ENCODE measurements at places on chromosomes 16 and 17.

DNA sequence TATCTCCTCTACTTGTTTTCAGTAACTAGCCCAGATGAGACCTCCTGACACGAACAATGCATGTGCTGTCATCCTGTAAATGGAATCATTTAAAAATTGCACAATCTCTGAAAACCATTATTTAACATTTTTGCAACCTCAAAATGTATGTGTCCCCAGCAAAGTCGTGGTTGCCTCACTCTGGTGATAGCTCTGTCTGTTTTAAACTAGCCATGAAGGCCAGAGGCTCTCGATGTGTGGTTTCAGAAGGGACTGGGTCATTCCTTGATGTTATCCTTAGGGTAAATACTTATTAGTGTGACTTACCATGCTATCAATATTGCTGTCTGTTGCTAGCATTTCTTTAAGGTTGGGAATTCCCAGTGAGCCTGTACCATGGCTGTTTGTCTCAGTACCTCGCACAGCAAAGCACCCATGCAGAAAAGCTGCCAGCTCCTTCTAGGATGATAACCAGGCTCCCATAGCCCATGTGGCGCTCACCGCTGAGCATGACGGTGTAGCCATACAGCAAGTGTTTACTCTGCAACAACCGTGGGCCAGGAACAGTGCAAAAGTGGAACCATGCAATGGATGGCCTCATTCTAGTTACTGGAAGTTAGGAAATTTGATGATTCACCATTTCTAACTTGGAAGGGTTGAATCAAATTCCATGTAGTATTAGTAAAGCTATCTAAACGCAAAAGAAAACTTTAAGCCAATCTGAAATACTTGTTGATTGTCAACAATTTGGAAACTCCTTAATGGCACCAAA lies 2.9 kb upstream of the PGS1 start:
- DNase-seq, result peak; percentile 83

- no peak for DNase-seq
Observed at GRCh38 chr17:57895382-57896060, 45.7 kb upstream of the MRPS23 start.

DNA sequence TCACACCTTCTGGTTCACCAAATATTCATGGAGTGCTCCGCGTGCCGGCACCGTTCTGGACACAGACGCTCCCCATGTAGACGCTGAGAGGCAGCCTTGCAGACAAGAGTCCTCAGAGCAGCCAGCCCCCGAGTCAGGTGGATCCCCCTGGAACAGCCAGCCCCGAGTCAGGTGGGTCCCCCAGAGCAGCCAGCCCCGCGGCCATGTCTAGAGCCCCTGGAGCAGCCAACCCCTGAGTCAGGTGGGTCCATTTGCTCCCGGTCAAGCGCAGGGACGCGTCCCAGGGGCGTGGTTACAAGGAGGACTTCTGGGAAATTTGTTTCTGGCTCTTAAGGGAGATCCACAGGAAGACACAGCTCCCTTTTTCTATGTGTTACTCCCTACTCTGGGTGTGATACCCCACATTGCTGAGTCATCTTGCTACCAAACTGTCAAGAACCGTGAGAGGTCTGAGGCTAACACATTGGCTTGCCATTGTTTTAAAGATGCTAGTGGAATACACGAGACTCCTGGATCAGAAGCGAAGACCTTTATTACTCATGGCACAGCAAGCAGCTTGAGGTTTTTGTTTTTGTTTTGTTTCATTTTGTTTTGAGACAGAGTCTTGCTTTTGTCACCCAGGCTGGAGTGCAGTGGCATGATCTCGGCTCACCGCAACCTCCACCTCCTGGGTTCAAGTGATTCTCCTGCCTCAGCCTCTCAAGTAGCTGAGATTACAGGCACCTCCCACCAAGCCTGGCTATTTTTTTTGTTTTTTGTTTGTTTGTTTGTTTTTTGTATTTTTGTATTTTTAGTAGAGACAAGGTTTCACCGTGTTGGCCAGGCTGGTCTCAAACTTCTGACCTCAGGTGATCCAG lies 43.3 kb upstream of the CBFA2T3 start:
- no peak for DNase-seq

- DNase-seq, result peak; percentile 35
Observed at GRCh38 chr17:7393613-7394451, 493 bp downstream of the PLSCR3 start.

GRCh38 chr16:16150117-16150877 lies 73.0 kb downstream of the ABCC6 start:
- peak; percentile 32 for DNase-seq

- DNase-seq, result peak; percentile 41
Observed at GRCh38 chr17:58710948-58711552, 18.6 kb downstream of the RAD51C start.

DNA sequence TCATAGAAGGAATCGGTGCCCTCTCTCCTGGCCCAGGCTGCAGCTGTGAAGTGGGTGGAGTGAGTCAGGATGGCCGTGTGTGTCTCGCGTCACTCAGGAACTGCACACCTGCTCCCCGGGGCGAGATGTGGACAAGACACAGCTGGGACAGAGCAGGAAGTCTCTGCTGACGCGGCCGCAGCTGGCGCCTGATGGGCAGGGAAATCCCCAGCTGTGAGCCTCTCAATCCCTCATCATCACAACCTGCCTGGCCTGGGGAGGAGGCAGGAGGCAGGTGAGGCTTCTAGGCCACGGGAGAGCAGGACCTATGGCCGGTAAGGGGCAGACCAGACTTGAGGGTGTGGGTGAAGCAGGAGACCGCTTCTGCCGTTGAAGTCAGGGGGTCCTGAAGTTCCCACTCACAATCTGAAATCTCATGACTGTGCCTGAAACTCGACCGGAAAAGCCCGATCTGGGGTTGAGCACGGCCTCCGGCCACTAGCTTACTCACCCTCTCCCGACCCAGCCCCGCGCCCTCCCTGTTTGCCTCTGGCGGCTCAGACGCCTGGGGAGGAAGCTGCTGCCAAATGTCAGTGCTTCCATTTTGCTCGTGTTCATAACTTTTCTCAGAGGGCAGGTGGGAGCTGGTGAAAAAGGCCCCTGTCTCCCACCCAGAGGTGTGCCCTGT lies 1.1 kb upstream of the TRPV3 start:
- DNase-seq, result no peak

GRCh38 chr17:54727624-54728023 lies 173.0 kb upstream of the TOM1L1 start:
- no peak for DNase-seq

DNA sequence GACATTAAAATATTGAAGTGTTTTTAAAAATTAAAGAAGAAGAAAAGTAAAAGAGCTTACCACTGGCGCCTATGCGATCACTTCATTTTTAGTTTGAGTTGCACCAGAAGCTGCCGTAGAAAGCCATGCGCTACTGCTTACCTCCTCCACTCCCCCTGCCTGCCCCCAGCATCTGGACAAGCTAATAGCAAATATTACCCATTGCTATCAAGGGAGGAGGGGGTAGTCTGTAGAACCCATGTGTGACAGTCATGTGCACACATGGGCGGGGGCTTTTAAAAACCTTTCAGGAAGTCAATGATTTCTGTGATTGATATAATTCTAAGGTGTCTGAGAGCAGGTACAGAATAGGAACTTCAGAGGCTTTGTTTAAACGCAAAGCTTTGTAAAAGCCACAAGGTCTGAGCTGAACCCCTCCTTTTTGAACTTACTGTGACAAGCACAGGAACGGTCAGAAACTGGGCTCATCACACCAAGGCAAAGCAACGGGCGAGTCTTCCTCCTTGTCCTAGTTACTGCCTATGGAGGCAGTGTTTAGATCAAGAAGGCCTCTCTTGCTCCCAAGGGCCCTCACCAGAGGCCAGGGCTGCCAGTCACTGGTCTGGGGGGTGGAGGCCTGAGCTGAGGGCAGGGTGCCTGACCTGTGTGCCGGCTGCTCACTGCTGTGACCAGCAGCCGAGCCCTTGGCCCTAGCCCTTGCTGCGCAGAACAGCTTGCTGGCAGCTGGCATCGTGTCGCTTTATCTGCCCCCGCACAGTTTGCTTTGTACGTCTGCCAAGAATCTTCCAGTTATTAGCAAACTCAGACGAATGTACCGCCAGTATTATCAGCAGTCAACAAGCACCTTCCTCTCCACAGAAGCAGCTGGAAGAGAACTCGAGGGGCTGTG lies 15.0 kb downstream of the GINS2 start:
- DNase-seq, result peak; percentile 20

- DNase-seq, result no peak
Observed at GRCh38 chr16:58828901-58829545, 94.9 kb upstream of the GOT2 start.

GRCh38 chr16:69564845-69565670 lies 708 bp upstream of the NFAT5 start:
- DNase-seq, result no peak

GRCh38 chr16:3912373-3912772 lies 31.9 kb upstream of the CREBBP start:
- no peak for DNase-seq

DNA sequence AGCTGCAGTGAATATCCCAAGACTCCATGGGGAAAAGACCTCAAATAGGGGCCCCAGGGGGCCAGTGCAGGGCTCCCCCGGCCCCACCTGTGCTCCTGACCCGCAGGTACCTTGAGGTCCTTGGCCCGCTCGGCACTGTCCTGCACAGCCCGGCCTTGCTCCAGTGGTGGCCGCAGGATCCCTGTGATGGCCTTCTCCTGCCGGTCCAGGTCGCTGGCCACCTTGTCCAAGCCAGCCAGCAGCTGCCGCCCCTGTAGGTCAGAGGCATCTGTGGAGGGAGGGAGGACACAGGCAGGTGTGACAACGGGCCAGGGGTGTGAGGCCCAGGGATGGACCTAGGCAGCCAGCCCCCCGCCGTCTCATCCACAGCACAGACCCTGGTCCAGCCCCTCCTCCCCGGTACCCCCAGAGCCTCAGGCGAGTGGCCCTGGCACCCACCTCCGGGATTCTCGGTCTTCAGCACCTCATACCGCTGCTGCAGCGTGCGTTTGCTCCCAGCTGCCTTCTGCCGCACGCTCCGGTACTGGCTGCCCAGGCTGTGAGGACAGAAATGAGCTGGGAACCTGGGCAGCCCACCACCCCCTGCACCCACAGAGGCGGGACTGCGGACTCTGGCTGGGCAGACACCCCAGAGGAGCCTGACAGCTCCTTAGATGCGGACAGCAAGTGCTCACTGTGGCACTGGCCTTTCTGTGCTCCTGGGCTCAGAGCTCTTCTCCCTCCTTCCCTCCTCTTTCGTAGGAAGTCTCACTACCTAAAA lies 43.7 kb downstream of the PPL start:
- no peak for DNase-seq

GRCh38 chr16:24178496-24178895 lies 77.6 kb upstream of the CACNG3 start:
- DNase-seq, result no peak

GRCh38 chr17:82153745-82154375 lies 55.8 kb upstream of the FASN start:
- peak; percentile 90 for DNase-seq

DNA sequence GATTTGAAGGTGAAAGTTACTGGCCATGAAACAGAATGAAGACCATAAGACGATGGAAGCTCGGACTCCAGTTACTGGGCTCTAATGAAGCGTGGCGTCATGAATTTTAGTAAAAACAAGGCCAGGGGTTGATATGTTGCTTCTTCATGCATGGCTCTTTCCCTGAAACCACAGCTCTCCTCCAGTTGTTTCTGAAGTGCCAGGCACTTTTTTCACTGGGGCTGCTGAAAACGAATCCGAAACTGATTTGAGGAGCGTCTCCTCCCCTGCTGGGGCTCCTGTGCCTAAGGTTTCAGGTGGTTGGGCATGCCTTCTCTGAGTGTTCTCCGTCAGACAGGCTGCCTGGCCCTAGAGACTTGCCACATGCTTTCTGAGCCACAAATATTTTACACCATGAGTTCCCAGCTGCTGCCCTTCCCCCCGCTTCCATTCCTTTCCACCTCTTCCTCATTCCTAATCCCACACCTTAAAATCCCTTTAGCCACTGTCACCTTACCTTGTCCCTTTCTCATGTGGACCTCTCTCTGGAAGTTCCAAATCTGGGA lies 3.7 kb upstream of the MYL4 start:
- DNase-seq, result peak; percentile 70

GRCh38 chr17:79778504-79779083 lies 646 bp downstream of the CBX2 start:
- DNase-seq, result no peak

DNA sequence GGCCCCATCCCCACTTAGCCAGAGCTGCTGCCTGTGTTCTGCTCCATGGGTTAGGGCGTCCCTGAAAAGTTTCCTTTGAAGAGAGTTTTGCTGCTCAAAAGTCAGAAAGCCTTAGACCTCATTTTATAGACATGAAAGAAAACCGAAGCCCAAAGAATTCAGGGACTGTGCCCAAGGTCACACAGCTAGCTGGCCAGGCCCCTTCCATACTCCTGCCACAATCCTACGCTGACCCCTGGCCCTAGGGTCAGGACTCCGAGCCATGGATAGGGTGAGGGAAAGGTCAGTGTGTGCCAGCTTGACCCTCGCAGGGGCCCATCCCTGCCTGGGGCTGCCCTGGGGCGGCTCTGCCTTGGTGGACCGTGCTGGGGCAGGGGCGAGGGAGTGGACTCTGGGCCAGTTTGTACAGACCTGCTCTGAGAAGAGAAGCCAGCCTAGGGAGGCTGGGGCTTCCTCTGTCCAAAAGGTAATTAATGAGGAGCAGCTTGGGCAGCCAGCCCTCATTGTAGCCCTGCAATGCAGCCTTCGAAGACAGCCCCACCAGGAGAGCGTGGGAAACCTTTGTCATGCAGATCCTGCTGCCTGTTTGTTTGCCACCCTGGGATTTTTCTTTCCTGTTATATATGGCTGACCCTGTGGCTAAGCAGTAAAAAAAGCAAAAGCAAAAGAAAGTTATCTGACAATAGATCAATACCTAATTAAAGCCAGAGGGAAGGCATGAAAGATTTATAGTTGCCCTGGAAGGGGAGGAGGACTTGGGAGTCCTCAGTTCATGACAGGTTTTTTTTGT lies 37.4 kb downstream of the RHBDL3 start:
- DNase-seq, result no peak

GRCh38 chr16:86531641-86532525 lies 21.6 kb downstream of the FOXF1 start:
- DNase-seq, result no peak

DNA sequence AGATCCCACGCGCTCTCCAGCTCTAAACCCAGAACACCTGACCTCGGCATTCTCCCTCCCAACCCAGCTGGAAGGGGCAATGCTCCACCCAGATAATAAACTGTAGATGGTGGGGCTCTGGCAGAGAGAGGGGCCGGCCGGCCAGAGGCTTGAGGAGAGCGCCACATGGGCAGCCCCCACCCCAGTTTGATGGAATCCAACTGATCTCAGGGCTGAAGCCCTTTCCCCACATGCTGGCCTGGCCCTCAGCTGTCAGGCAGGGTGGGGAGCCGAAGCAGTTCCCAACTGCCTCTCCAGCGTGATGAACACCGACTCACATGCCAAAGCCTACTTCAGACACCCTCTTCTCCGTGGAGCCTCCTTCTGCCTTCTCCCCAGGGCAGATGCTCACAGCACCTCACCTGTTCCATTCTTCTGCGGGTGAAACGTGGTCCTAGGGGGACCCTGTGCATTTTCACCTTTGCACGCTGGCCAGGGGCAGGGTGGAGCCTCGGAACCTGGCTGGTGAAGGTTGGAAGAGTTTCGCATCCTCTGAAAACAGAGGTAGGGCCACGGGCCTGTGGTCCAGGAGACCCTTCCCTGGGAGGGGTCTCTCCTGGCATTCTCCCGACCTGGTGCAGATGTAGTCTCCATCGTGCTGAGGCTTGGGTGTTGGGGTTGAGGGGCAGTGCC lies 65.7 kb upstream of the ZNF469 start:
- DNase-seq, result no peak

- no peak for DNase-seq
Observed at GRCh38 chr16:50276326-50276640, 9.9 kb downstream of the ADCY7 start.

- DNase-seq, result peak; percentile 85
Observed at GRCh38 chr16:86751076-86752030, 173.0 kb downstream of the FOXL1 start.

Data from AG08395 (cell line).